ENCODE measurements at places on chromosomes 11 and 22.

- ATAC-seq, result no peak
Observed at GRCh38 chr11:103705642-103706041, 330.8 kb upstream of the DDI1 start.

DNA sequence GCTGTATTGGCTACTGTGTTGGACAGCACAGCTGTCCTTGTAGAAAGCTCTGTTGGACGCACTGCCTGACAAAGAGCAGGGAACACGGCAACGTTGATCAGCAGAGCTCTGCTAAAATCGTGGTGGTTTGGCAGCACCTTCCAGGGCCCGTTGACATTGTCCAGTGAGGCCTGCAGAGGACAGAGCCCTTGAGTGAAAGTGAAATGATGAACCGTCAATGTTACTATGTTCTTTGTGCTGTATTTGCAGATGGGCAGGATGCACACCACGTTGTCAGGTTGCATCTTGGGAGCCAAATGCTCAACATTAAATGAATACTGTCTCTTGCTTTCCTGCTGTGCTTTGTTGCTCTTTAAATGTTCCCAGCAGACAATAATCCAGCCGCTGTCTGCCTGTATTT, 69.7 kb downstream of the NELL1 start:
- no peak for ATAC-seq

DNA sequence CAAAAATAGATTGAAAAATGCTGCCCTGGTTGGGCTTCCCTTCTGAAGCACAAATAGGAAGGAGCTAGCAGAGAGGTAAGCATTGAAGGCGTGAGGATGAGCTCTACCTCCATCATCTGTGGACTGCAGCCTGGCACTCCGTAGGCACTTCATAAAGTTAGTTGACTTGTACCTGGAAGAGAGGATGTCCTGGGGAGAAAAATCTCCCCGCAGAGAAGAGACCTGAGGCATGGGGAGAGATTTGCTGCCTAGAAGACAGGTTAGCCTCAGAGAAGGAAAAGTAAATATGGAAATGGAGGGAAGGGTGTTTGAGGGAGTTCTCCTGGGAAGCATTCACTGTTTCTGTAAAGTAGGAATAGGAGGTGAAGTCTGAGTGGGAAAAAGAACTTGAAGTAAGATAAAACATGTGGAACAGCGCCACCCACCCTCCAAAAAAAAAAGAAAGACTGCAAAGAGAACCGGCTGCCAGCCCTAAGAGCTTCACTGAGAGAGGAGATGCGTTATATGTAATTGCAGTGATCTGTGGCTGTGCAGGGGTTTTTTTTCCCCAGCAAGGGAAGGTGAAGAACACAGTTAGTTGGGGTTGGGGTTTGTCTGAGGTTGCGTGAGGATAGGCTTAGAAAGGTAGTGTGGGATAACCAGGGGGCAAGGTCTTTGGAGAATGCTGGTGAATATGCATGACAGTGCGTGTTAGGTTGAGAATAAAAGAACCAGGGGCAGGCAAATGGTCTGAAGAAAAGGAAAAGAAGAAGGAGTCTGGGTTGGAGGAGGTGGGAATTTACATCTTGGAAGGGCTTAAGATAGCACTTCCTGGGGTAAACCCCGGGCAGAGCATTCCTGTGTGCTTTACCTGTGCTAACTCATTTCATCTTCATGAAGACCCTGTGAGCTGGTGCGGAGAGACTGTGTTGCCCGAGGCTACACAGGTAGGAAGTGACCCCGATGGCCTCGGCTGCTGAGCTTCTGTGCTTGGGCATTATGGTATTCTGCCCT, 16.0 kb downstream of the TNRC6B start:
- no peak for ATAC-seq

- no peak for ATAC-seq
Observed at GRCh38 chr11:130849215-130849568, 67.1 kb downstream of the SNX19 start.

DNA sequence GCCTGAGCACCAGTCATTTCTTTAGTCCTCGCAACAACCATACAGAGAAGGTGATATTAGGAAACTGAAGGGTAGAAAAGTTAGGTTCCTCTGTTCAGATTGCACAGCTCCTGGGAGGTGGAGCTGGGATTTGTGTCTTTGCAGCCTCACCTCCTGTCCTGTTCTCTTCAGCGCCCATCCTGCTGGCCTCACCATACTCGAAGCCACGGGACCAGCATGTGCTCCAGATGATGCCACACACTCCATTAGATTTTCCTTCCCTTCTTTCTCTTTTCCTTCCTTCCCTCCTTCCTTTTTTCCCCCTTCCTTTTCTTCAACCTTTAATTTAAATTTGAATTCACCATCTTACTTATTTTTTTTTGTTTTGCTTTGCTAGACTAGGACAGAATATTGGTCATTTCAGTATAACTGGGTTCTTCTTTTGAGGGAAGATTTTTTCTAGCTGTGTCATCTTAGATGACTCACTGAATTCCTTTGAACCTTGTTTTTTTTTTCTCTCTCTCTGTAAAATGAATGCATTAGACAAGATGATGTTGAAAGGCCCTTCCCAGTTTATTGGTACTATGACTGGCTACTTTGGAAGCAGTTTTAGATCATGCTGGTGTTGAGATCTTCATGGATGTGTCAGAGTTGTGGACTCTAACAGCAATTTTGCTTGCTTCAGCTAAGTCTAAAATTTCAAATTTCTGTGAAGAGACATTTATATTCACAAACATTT, 662.5 kb upstream of the TENM4 start:
- no peak for ATAC-seq

DNA sequence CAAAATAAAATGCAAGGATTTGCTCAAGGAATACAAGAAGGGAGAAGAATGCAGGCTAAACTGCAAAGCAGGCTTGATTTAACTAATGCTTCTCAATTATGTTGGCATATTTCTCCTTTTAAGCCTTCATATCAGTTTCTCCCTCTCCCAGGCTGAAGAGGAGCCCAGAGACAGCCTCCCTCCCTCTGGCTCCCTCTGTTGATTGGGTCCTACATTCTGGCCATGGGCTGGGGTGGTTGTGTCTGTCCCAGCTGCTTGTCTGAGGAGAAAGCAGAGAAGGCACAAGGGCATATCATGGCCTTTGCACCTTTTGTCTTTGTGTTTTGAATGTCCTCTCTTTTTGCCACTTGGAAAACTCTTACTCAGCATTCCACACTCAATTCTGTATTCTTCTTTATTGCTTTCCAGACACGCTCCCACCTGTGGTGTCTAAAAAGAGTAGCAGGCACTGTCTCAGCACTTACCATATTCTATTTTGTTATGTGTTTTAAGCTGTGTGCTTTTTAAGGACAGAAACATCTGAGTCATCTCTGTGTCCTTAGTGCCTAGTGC, 77.4 kb downstream of the INSC start:
- no peak for ATAC-seq

DNA sequence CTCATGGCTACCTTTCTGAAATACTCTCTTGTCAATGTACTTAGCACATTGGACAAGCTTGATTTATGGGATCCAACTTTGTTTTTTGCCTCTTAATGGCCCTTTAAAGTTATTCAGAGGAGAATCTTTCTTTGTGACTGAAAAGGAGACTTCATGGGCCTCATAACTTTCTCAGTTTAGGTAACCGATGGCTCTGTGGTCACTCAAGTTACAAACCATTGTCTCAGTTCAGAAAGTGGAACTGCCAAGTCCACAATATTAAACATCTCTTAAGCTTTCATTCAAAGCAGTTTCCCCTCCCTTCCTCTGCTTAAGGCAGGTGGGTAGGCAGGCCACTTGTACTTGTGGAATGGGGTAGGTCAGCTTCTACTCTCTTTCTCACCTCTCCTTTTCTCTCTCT, 12.3 kb upstream of the ARL14EP start:
- no peak for ATAC-seq

DNA sequence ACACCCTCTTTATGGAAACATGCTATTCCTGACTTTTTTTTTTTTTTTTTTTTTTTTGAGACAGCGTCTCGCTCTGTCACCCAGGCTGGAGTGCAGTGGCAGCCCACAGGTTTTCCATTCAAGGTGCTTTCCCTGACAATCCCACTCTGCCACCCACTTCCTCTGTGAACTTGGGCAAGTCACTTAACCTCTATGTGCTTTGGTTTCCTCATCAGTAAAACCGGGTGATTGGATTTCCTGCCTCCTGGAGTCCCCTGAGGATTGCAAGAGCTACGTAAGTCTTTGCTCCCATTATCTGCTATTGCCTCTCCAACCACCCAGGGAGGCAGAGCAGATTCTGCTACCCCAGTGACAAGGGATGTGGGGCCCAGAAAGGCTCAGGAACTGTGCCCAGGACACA, 54.1 kb downstream of the CELSR1 start:
- no peak for ATAC-seq

DNA sequence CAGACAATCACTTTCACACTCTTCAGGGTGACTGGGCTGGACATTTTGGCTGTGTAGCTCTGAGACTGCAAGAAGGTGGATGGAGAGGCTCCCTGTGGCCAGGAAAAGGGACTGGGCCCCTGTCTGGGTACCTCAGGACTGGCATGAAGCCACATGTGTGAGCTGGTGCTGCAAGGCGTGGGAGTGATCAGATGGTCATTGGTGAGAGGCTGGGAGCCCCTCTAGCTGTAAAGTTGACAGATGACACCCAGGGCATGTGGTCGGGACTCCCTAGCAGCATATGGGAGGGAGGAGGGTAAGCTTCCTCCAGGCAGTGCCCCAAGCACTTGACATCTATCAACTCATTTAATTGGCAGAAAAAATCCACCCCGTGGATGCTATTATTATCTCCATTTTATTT, 18.9 kb upstream of the CABP2 start:
- no peak for ATAC-seq

GRCh38 chr11:77141034-77141433, 13.0 kb downstream of the MYO7A start:
- ATAC-seq, result peak; percentile 11

- ATAC-seq, result no peak
Observed at GRCh38 chr11:19892387-19892786, 179.8 kb downstream of the NAV2 start.

- ATAC-seq, result no peak
Observed at GRCh38 chr11:7515447-7515886, 1.7 kb downstream of the PPFIBP2 start.

GRCh38 chr11:127074151-127074761, 73.7 kb upstream of the KIRREL3 start:
- ATAC-seq, result no peak

GRCh38 chr11:630871-631270, 3.9 kb upstream of the SCT start:
- no peak for ATAC-seq

DNA sequence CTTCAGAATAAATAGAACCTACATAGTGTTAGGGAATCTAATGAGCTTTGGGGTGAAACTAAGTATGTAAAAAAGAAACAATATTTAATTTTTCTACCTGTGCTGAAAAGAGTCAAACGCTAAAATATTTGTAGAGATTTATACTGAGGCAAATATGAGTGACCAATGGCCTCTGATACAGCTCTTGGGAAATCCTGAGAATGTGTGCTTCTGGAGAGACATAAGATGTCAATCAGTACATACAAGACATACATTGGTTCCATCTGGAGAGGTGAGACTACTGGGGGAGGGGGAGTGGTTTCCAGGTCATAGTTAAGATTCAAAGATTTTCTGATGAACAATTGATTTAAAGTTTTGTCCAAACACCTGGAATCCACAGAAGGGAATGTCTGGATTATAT, 970 bp downstream of the ASRGL1 start:
- ATAC-seq, result no peak

GRCh38 chr22:39627865-39628562, 57.5 kb downstream of the CACNA1I start:
- ATAC-seq, result no peak

- ATAC-seq, result no peak
Observed at GRCh38 chr22:41561788-41562187, 978 bp downstream of the CSDC2 start.

DNA sequence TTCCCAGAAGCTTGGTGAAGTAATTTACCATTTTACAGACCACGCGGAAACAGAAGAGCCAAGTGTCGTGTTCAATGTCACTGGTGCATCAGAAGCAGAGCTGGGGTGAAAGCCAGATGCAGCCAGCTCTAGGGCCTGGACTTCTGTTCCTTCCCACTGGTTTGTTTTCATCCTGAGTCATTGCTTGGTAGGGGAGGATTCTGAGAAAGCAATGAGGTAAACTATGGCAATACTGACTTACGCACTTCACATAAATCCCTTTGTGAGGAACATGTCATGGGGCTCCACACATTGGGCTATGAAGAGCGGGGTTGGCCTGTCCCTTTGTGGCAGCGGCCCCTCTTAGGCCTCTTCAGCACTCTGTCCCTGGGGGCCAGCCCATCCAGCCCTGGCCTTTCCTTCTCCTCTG, 52.4 kb upstream of the RBFOX2 start:
- ATAC-seq, result no peak

- no peak for ATAC-seq
Observed at GRCh38 chr11:90428836-90429235, 206.0 kb upstream of the CHORDC1 start.

- ATAC-seq, result peak; percentile 18
Observed at GRCh38 chr11:128297091-128297651, 290.2 kb downstream of the ETS1 start.

- ATAC-seq, result no peak
Observed at GRCh38 chr22:32545801-32546200, 71.2 kb downstream of the FBXO7 start.

GRCh38 chr11:1931341-1932104, 12.0 kb downstream of the TNNT3 start:
- ATAC-seq, result no peak

DNA sequence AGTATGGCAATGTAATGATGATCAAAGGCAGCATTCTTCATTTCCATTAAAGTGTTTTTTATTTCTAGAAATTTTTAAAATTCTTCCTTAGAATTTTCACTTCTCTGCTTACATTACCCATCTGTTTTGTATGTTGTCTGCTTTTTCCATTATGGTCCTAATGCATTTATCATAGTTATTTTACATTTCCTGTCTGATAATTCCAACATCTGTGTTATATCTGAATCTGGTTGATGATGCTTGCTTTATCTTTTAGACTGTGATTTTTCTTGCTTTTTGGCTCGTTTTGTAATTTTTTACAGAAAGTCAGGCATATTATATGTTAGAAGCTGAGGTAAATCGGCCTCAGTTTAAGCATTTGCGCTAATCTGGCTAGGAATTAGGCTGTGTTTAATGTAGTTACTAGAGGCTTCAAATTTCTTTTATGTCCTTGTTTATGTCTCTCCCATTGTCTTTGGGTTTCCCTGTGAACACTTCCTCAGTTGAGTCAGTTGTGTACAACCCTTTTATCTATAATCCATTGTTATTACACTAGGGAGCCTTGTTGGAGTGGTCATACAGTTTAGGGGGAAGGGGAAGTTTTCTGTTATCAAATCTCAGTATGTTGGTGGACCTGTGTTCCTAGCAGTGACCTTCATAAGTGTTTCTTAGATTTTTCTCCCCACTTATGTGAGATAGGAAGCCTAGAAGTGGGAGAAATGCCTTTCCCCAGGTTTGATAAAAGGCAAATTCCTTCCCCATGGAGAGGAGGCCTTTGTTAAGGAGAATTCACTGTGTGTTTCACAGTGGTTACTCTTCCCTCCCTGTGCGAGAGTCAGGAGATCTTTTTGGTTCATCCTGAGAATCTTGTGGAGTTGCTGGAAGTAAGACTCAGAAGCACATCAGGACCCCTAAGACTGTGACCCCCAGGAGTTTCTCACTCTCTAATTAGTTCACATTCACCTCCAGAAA, 437.5 kb downstream of the INSC start:
- no peak for ATAC-seq

All from activated CD4-positive, CD25-positive, alpha-beta regulatory T cell treated with anti-CD3 and anti-CD28 coated beads, Interleukin-2, amount 50 U/mL, for 24 hours (primary cell).